Stimulated activated CD8-positive, alpha-beta memory T cell treated with anti-CD3 and anti-CD28 coated beads, Interleukin-7, amount 100 ng/mL, for 4 hours (primary cell): ENCODE measurements at places on chromosomes 5 and 9.

GRCh38 chr5:111673891-111674626, 82.9 kb downstream of the NREP start:
- no peak for DNase-seq

- no peak for DNase-seq
Observed at GRCh38 chr5:157828944-157829639, 29.9 kb downstream of the CLINT1 start.

GRCh38 chr9:90547896-90548295, 94.7 kb downstream of the DIRAS2 start:
- DNase-seq = no peak

- DNase-seq = no peak
Observed at GRCh38 chr5:95669540-95669939, 13.3 kb downstream of the SPATA9 start.
